Stimulated activated CD4-positive, alpha-beta T cell treated with anti-CD3 and anti-CD28 coated beads, Interleukin-12 subunit alpha, Interleukin-12 subunit beta, amount 100 ng/mL, for 4 hours (primary cell): ENCODE measurements at places on chromosomes 16 and 17.

DNA sequence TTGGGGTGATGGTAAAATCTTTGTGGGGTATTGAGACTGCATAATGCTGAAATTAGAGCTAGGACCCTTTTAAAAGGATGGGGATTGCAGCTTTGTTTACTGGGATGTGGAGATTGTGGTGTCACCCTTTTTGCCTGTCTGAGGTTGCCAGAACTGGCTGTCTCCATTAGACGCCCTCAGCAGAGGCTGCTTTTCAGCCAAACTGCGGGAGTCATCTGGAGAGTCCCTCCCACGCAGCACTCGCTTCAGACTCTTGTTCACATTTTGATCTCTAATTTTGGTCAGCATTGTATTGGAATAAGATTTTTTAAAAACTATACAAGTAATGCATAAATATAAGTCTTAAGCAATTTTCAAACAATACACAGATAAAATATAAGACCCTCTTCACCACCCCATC lies 27.9 kb upstream of the JPT2 start:
- DNase-seq, result no peak

DNA sequence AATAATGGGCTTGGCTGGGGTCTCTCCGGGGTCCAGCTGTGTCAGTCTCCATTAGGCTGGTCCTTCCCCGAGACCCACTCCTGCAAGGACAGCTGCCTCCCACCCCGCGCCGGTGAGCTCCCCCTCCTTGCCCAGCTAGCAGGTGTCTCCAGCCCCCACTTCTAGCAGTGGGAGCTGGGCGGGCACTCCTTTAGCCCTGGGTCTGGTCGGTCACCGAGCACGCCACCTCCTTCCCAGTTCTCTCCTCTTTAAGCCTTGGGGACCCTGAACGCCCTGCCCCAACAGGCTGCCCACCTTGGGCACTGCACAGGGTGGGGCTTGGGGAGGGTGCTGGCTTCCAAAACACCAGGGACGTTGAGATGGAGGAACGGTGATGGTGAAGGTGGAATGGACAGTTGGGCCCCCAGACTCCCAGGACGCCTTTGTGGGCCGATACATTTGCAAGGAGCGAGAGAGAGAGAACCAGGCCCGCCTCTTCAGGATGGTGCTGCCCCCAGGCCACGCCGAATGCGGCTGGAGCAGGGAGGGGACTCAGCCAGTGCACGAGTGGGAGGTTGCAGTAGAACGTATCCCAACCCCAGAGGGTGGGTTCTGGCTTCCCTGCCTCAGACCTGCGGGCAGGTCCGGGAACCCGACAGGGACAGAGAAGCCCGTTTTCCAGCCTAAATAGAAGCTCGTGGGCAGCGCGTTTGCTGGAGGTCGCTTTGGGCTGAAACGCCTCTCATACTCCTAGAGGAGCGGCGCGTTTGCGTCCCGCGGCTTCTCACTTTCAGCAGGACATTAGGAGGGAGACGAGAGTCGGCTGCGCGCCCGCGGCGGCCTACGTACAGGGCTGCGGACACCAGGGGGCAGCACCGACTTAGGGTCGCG lies 10.7 kb downstream of the TBX2 start:
- DNase-seq, result peak; percentile 71

GRCh38 chr16:47392081-47392480 lies 68.8 kb downstream of the ITFG1 start:
- DNase-seq, result no peak

GRCh38 chr16:66224626-66225025 lies 141.9 kb upstream of the CDH5 start:
- DNase-seq, result no peak

- DNase-seq, result no peak
These were observed 434.5 kb downstream of the SHISA9 start for GRCh38 chr16:13335879-13336278.

DNA sequence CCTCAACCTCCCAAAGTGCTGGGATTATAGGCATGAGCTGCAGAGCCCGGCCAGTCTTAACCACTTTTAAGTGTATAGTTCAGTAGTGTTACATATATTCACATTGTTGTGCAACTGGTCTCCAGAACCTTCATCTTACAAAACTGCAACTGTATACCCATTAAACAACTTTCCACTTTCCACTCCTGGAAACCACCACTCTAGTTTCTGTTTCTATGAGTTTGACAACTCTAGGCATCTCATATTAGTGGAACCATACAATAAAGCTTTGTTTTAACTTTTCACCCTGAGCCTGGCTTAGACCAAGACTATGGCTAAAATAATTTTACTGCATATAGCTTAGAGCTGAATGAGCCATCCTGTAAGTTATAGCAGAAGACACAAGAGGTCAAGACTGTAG lies 108.0 kb upstream of the GOT2 start:
- DNase-seq, result no peak

- DNase-seq, result no peak
These were observed 27.4 kb downstream of the MYH11 start for GRCh38 chr16:15829460-15829859.

DNA sequence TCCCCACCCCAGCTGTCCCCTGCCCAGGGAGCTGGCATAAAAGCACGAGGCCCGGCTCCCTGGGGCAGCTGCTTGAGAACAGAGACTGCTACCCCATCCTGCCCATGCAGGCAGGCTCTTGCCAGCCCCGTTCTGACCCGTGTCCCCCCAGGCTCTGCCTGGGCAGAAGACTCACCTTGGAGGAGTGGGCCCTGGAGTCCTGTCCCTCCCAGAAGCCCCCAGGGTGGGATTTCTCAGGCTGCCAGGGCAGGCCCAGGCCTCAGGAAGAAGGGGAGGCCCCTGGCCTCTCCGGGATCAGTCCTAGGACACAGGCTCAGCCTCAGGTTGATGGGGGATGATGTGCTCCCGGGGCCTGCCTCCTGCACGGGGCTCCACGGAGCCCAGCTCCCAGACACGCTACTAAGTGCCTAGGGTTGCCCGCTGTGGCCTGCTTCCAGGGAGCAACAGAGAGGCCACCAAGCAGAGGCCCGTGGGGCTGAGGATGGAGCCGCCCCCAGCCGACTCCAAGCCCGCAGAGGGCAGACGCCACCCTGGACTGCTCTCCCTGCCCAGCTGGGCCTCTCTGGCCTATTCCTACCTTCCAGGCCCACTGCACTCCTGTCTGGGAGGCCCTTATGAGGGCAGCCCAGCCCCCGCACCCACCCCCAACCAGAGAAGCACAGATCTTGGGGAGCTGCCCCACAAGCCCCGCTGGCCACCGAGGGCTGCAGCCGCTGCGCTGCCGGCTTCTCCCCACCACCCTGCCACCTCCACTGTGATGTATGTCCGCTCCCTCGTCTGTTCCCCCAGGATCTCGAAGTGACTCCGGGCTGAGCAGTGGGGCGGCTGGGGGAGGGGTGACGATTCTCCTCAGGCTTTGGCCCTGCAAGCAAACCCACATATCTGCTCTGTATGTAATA lies 1.7 kb downstream of the NME3 start:
- DNase-seq, result no peak

DNA sequence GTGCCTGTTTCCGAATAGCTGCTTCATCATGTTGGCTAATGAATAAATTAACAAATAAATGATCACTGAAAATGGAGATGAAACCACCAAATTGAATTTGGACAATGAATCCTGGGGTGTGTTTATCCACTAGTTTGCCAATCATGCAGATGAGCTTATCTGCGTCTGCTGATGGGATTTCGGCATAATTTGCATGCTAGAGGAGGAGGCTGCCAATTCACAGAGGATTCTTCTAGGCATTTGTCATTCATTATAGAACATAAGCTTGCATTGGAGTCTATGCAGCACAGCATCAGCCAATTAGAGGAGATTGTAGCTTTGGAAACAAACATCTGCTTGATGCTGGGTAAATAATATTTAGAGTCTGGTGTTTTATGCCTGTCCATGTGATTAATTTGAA lies 123.1 kb downstream of the NPIPB5 start:
- DNase-seq, result no peak

GRCh38 chr17:58913971-58914769 lies 158.5 kb downstream of the PPM1E start:
- no peak for DNase-seq

DNA sequence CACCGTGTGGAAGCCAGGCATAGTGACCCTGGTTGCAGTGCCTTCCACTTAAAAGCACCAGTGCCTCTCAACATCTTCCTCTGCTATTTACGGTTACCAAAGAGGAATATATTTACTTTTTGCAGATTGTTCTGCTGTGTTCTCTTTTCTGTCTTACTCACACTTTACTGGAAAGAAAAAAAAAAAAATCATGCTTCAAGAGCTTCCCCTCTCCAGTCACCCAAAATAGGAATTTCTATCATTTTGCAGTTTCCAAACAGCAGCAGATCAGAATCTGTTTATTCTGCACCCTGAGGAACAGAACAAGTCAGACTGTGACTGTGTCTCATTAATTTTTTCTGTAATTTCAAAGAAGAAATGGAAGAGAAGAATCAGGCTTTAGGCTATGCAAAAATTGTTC lies 96.1 kb downstream of the KCNJ2 start:
- no peak for DNase-seq

- DNase-seq, result no peak
These were observed 831 bp downstream of the SMIM22 start for GRCh38 chr16:4795828-4796572.

DNA sequence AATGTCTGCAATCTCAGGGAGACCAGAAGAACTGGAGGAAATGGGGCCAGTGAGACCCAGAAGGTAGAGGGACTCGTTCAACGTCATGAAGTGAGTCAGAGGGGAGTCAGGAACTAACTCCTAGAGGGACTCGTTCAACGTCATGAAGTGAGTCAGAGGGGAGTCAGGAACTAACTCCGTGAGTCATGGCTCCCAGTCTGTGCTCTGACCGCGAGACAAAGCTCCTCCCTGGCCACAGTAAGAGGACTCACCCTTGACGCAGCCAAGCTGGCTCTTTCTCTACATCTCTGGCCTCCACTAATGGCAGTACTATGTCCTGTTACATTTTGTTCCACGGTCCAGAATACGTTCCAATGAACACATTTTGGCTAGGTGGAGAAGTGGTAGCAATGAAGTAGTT lies 902.5 kb downstream of the KCNJ2 start:
- DNase-seq, result no peak

DNA sequence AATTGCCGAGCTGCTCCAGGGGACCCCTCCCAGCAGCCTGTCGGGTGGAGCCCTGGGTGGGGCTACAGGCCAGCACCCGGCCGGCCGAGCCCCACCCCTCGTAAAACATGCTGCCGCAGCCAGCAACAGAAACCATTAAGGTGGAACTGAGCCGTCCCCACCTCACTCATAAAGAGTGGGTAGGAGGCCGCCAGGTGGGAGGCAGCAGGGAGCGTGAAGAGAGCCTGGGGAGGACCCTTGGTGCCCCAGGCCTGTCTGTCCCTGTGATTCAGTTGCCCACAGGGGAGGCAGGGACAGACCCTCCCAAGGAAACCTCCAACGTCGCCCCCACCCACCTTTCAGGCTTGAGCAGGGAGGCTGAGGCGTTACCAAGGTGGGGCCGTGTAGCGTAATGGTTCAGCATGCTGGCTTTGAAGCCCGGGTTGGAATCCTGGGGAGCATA lies 8.4 kb downstream of the FOXN1 start:
- DNase-seq, result no peak

DNA sequence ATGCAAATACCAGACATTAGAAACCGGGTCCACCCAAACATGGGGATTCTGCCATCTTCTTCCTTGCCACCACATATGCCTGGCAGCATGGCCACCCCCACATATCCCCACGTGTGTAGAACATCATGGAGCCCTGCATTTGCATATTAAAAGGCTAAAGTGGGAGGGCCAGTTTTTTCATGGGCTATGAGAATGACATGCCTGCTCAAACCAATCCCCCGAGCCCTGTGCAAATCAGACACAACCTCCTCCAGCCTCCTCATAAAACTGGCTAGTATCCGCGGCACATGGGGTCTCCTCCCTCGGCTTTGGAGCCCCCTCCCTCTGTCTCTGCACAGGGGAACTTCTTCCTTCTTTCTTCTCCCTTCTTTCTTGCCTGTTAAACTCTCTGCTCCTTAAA lies 174.9 kb upstream of the WSCD1 start:
- no peak for DNase-seq

DNA sequence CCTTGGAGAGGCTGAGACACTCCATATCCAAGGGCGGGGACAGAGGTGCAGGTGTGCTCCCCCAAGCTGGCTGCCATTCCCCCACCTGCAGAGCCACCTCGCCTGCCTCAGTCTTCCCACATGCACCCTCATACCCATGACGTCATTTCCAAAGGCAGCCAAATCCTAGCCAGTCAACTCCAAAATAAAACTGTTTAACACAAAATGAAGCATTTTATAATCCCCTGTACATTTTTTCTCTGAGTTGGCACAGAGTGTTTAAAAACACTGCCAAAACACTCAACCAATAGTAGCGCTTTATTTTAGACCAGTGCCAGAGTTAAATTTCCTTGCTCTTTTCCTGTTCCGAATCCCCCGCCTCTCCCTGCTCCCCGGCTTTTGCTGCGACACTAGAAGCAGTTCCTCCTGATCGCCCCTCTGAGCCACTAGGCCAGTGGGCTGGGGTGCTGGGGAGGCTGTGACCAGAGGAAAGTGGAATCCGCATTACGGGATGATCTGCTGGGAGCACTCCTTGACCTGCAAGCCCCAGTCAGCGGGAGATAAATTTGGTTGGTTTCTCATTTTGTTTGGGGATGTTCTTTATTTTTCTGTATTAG lies 139.5 kb downstream of the ZNF423 start:
- no peak for DNase-seq

- DNase-seq, result no peak
These were observed 443.8 kb downstream of the MAF start for GRCh38 chr16:79156761-79157160.

- DNase-seq, result no peak
These were observed 408 bp downstream of the LMF1 start for GRCh38 chr16:970386-970765.

- DNase-seq, result no peak
These were observed 94.1 kb downstream of the MRM3 start for GRCh38 chr17:876272-876671.

DNA sequence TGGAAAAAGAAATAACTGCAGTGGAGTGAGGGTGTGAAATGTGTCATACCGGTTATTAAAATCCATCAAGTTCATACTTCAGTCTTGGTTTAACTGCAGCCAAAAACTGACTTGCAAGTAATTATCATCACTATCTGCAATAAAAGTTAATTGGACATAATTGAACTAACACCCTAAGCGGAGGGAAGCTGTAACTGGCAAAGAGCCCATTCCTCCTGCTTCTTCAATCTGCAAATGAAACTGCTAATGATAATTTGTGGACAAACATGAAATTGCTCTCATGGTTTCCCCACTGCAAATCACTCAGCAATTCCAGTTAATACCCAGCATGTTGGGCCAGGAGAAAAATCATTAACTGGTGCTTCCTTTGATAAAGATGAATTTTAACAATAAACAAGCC lies 46.5 kb downstream of the FAM222B start:
- no peak for DNase-seq

- no peak for DNase-seq
These were observed 81.0 kb upstream of the TOB1 start for GRCh38 chr17:50946891-50947781.

DNA sequence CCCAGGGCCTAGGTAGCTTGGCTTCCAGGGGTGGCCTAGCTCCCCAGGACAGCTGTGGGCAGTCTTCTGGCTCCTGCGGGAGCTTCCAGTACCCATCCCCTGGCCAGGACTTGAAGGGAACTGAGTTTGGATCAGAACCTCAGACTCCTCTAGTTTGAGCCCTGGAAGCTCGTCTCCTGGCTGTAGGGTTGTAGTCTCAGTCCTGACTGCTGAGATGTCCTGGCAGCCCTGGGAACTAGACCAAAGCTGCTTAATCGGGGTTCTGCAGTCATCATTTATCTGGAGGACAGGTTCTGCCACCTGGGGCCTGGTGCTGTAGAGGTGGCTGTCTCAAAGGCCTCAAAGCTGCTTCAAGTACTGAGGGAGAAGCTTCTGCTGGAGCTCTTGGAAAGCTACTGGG lies 163.7 kb downstream of the WSCD1 start:
- DNase-seq, result no peak
